GM13976 (cell line): ENCODE measurements at places on chromosomes 3 and 15.

- no peak for DNase-seq
Observed at GRCh38 chr3:183779896-183780465, 45.4 kb downstream of the MAP6D1 start.

DNA sequence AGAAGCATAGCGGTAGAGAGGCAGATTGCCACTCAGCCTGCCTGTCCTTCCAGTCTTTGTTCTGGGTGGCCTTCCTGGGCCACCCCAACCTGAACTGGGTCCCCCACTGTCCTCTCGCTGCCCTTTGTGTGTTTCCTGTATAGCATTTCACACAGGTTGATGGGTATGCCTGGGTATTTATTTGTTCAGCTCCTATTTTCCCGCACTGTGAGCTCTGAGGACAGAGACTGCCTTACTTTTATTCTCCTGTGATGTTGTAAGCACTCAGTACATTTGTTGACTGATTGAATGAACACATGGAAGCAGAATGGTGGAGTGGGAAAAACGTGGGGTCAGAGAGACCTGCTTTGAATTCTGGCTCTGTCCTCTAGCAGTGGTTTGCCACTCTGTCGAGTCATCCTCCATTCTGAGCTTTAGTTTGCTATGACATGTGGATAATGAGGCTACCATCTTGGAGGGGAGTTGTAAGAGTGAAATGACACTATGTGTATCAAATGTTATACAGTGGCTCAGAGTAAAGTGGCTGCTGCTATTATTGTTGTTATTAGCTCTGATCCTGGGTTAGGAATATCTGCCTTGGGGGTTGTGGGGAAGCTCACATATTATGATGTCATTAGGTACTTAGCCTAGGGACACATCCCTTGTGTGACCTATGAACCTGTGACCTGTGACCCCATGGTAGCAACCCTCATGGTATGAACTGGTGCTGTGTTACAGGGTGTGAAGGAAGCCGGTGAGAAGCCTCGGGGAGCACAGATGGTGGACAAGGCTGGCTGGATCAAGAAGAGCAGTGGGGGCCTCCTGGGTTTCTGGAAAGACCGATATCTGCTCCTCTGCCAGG is 6.4 kb downstream of the PLEKHO2 start:
- DNase-seq = no peak

- DNase-seq = no peak
Observed at GRCh38 chr3:139597947-139598346, 58.4 kb upstream of the RBP1 start.

GRCh38 chr3:122273498-122273897 is 51.5 kb upstream of the CSTA start:
- no peak for DNase-seq

DNA sequence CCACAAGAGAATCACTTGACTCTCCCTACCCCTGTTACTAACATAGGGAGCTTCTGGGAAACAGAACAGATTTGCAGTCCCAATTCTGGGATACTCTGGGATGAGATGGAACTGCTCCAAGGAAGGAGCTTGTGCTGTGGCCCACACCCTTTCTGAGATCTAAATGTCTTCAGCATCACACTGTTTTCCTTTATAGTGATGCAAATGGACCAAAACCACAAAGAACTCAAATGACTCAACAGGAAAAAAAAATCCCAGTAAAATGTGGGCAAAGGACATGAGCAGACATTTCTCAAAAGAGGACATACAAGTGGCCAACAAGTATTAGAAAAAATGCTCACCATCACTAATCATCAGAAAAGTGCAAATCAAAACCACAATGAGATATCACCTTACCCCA is 155.6 kb downstream of the NECTIN3 start:
- DNase-seq = no peak
